ENCODE measurements at places on chromosomes 5 and 9.

GRCh38 chr5:1946776-1947175 is 64.1 kb upstream of the IRX4 start:
- DNase-seq, result no peak

GRCh38 chr5:91521334-91521733 is 138.2 kb upstream of the ARRDC3 start:
- DNase-seq, result no peak

DNA sequence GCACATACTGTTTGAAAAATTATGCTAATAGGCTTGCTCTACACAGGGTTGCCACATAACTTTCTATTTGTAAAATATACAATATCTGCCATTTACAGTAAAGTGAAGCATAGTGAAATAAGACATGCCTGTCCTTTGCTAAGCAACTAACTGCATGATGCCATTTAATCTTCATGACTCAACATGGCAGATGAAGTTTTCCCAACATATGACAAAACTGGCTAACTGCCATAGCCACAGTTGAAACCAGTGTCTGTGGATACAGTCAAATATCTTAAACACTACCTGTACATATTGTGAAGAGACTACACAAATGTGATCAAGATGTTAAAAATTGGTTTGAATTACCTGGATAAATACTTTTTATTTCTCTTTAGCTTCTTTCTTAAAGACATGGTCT is 3.1 kb upstream of the DMAC1 start:
- DNase-seq, result no peak

- no peak for DNase-seq
Measured at GRCh38 chr5:93342563-93343061, 238.4 kb downstream of the NR2F1-AS1 start.

GRCh38 chr9:86721226-86721781 is 226.0 kb downstream of the GAS1 start:
- DNase-seq, result no peak
